ENCODE measurements at places on chromosomes 2 and 18. TPM values are rescaled to one million over a fixed set of nuclear protein-coding genes. Genes with fewer than 3 reads are reported as not detected.

Gene SIX2
- total RNA-seq = 35.0 TPM

Gene ANTXR1
- total RNA-seq = 207 TPM

Gene CRYGC
- not detected for total RNA-seq

Gene IL36RN
- total RNA-seq = not detected

Gene NYAP2
- not detected for total RNA-seq

Gene DSG4
- total RNA-seq = not detected

Gene C2orf15
- total RNA-seq = not detected

Gene ADAM23
- 19.2 TPM for total RNA-seq

Gene CNGA3
- total RNA-seq = not detected

Gene FBXO48
- total RNA-seq = 0.63 TPM

Gene OSBPL6
- total RNA-seq = 6.5 TPM
